IMR-90 (cell line): ENCODE measurements at places on chromosomes 12 and 14. TPM values are rescaled to one million over a fixed set of nuclear protein-coding genes. Genes with fewer than 3 reads are reported as not detected.

Gene SRRM4
- total RNA-seq, result not detected in 2 replicates

Gene PLEKHG7
- under 0.01 TPM in 1 of 2 replicates, not detected in the other for total RNA-seq

Gene KLRF1
- not detected in 2 replicates for total RNA-seq

Gene VRTN
- not detected in 2 replicates for total RNA-seq

Gene RIPK3
- total RNA-seq, result not detected in 2 replicates

Gene CLEC2D
- 0.72 and 1.1 TPM in 2 replicates for total RNA-seq

Gene RNU4-1
- total RNA-seq, result under 0.01 TPM in 2 replicates

Gene CCDC197
- total RNA-seq, result not detected in 2 replicates

Gene MFAP5
- total RNA-seq, result 0.56 and 0.90 TPM in 2 replicates

Gene PTPRR
- 0.18 and 0.28 TPM in 2 replicates for total RNA-seq
